ENCODE measurements at places on chromosomes 6 and 20. TPM values are rescaled to one million over a fixed set of nuclear protein-coding genes. Genes with fewer than 3 reads are reported as not detected.
A peak's percentile ranks its signal among the peaks of the same experiment; 100 is the strongest.

DNA sequence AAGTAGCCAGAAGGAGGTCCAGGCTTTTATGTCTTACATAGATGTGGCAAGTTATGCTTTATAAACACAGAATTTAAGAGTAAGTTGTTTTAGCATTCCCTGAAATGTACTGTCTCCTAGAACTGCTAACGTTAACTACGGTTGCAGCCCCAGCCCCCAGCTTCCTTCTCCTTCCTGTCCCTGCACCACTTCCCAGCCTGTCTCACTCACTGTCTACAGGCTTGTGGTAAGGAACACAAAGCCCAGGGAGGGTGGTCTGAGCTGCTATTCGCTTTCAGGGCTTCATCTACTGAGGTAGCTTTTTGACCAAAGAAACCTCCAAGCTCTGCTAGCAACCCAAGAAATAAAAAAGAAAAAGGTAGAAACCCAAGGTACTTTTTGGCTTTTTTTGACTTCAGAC lies 35.9 kb downstream of the PCSK2 start:
- DNase-seq, result no peak

- no peak for DNase-seq
Measured at GRCh38 chr20:39124064-39124463, 161.9 kb downstream of the DHX35 start.

RSPH9 gene
- 0.63 TPM for total RNA-seq

TENT5A gene
- 24.3 TPM for total RNA-seq

TRAPPC3L gene
- 0.21 TPM for total RNA-seq

PIGU gene
- 26.6 TPM for total RNA-seq

GMPR gene
- total RNA-seq, result 14.1 TPM

DNA sequence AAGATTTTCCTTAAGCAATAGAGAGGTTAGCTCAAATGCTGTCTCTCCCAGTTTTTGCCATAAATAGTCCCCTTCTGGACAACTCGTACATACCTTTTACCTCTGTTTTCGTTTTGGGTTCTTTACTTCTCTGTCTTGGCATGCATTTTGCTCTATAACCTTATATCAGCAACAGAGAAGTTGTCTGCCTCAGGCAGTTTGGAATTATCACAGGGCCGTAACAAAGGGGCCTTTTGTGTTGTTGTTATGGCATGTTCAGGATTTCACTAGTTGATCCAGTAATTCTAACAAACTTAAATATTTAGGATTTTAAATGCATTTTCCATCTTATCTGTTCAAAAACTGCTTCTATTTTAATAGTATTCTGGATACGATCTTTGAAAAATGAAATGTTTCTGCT lies 259.8 kb downstream of the CD109 start:
- DNase-seq, result no peak

FHL5 gene
- total RNA-seq, result 28.3 TPM

DNA sequence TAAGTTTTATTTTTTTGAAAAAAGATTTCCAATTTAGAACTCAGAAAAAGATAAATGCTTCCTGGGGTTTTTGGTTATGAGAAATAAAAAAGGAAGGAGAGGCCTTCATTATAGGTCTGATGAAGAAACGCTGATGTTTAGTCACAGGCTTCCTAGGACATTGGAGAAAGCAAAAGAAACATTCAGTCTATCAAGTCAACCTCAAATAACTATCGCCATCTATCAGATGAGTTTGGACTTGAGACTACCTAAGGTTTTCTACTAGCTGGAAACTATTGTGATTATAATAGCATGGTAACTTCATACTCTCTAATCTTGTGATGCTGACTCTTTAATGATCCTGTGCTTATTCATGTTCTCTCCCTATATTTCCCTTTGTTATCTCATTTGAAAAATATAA lies 171.3 kb downstream of the TPBG start:
- DNase-seq, result no peak

DNA sequence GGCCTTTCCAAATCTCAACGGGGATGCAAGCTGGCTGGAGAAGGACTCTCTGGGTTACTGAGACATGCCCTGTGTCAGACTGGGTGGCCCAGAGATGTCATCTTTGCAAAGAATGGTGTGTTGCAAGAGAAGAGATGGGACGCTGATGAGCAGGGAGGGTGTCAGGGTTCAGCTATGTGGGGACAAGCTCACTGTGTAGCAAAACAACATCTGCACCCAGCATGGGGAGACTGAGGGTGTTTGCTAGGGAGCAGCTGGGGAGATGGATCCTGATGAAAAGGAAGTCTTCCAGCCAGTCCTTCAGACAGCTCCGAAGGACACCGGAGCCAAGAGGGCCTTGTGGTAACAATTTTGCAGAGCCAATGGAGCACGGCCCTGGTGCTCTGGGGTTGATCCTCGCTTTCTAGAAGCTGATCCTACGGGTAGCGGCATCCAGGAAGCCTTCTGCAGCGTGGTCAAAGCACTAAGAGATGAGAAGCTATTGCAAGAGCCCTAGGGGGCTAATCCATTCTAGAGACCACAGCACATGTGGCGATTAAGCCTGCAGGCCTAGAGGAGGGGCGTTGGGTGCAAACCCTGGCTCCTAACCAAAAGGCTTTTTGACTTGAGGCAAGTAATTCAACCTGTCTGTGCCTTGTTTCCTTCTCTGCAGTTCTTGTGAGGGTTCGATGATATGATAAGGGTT lies 39.9 kb downstream of the EDN3 start:
- no peak for DNase-seq

- no peak for DNase-seq
Measured at GRCh38 chr6:90893400-90893799, 306.5 kb upstream of the MAP3K7 start.

- no peak for DNase-seq
Measured at GRCh38 chr6:137086031-137086430, 41.3 kb upstream of the IL20RA start.

GRCh38 chr6:127514773-127515227 lies 4.3 kb downstream of the MTCL3 start:
- DNase-seq, result no peak

MYT1 gene
- total RNA-seq, result not detected

TCF15 gene
- total RNA-seq, result 4.5 TPM

USP49 gene
- 13.8 TPM for total RNA-seq

GRCh38 chr6:155889410-155889809 lies 433.8 kb upstream of the NOX3 start:
- DNase-seq, result no peak

DNA sequence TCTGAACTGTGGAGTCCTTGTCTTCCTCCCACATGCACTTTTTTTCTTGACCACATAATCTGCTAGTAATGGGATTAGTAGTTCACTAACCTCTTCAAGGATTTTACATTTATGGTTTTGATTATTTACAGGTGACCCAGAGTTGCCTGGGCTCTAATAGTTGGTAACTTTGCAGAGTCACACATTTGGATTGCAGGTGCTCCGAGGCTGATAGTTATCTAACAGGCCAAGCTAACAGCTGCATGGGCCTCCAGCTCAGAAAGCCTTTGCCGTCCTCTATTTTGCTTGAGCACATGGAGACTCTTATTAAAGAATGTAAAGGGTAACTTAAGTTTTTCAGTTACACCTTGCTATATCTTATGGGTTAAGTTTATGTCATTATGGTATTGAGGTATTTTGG lies 95.4 kb downstream of the ANKS1A start:
- DNase-seq, result no peak

TNFRSF21 gene
- 7.3 TPM for total RNA-seq

DNA sequence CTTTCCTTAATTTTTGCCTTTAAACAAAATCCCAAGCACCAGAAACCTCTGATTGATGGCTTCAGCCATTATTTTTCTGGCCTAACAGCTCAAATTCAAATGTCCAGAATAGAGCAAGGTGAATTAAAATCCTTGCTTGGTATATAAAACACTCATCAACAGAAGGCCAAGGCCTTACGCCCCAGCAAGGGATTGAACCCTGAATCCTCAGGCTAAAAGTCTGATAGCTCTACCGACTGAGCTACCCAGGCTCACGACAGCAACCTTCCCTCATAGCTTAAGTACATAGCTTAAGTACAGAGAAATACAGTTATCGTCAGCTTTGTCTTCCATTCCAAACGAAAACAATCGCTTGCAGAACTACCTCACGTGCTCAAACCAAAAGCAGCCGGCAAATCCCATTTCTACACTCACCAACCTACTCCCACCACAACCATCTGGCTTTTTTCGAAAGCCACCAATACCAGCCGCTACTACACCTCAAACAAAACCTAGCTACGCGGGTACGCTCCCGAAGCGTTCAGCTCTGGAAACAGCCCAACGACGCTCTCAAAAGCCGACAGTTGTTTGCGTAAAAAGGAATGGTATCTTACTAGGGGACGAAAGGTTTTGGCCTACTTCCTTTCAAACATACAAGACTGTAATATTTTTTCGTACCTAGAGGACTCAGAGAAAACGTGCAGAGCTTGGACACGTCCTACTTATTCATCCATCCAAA lies 167.5 kb downstream of the GPX5 start:
- no peak for DNase-seq

GRCh38 chr20:37525810-37526209 lies 1.9 kb downstream of the BLCAP start:
- no peak for DNase-seq

DNA sequence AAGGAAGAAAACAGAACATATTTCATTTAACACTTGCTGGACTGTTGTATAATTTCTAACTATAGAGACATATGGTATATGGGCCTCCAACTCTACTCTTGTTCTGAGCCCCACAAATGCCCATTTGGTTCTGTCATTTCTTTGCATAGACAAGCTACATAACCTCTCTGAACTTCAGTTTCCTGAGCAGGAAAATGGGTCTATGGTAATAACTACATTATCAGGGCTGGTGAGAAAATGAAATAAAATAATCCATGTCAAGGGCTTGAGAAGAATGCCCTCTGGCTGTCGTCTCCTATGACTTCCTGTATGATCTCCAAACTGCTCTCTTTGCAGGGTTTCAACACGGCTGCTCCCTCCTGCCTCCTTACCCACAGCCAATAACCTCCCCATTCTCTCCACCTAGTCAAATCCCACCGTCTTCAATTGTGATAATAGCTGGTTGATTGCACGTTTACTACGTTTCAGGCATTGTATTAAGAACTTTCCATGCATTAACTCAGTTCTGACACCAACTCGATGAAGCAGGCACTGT lies 12.0 kb downstream of the ZCCHC3 start:
- DNase-seq, result no peak

DNA sequence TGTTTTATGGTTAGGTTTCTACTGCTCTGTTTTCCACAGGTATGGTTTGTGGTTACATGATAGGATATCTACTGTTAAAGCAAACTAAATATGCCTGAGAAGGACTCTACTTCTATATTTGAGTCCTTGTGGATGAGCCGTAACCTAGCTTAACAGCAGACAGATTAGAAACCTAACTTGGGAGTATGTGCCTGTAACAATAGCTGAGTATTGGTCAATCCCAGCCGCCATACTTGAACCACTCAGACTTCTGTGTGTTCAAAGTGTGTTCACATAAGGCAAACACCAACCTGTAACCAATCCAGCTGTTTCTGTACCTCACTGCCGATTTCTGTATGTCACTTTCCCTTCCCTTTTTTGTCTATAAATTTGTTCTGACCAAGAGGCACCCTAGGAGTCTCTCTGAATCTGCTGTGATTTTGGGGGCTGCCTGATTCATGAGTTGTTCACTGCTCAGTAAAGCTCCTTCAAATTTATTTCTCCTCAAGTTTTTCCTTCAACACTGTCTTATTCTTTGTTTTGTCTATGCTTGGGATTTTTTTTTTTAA lies 37.1 kb downstream of the PHF3 start:
- no peak for DNase-seq

- DNase-seq, result no peak
Measured at GRCh38 chr20:48006036-48006833, 221.0 kb upstream of the SULF2 start.

- DNase-seq, result peak; percentile 50
Measured at GRCh38 chr20:59571551-59572314, 32.6 kb upstream of the PHACTR3 start.

GRCh38 chr20:38805958-38806854 lies 709 bp downstream of the PPP1R16B start:
- DNase-seq, result no peak

TP53INP2 gene
- 17.8 TPM for total RNA-seq

DNA sequence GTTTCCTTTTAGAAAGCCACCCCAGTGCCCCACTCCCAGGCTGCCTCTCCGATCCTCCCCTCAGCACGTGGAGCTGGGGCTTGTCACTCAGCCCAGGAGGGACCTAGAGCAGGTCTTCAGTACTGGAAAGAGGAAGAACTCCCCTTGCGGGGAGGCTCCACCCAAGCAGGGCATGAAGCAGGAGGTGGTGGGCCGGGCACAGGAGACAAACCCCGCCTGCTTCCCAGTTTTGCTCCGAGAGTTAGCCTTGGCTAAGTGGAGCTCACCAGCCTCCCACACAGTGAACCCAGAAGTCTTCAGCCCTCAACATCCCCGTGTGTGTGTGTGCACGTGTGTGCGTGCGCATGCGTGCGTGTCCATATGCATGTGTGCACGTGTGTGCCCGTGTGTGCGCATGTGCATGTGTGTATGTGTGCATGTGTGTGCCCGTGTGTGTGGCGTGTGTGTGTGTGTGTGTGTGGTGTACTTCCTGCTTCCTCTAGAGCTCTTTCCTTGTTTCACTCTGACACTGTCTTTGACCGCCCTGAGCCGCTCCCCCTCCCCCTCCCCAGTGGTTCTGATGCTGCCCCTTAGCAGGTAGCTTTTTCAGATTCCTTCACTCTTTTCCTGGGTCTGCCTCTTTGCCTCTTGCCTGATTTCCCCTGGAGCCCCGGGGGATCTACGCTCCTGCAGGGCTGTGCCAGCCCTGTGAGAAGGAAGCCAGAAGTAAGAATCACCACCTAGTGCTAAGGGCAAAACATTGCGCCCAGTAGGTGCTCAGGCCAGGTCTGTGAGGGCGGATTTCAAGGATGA lies 239.8 kb downstream of the CDC5L start:
- DNase-seq, result peak; percentile 6

DNA sequence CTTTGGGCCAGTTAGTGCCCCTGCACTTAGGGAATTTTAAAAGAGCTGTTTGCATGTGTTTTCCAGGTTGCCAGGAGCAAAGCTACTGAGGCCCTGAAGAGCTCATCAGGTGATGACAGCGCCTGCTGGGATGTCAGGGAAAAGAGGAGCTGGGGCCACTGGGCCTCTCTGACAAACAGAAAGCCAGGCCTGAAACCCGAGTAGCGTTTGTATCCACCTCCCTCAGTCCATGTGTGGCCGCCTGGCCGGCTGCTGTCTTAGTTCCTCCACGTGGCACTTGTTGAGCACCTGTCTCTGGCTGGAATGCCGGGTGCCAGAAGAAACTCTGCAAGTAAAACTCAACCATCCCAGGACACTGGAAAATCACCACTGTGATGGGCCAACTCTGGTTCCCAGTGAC lies 601.2 kb downstream of the CDH26 start:
- no peak for DNase-seq

GRCh38 chr6:111161650-111162049 lies 74.3 kb downstream of the SLC16A10 start:
- DNase-seq, result no peak

IL17A gene
- total RNA-seq, result not detected
